ENCODE measurements at places on chromosomes 7 and 10.

DNA sequence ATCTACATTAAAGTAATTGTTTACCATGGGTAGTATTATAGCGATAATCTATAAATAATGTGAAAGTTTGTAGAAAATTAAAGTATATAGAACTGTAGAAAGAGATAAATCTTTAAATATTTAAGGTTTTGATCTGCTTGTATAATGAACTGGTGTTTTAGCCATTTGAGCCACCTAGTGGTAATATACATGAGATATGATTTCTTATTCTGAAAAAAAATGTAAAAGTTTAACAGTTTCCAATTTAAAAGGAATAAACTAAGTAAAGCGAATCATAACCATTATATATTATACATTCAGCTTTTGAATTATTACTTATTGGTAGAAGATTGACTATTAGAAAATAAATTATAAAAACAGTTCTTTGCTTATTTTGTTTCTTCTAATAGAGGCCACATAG is 91.2 kb downstream of the OTUD1 start:
- no peak for DNase-seq

GRCh38 chr10:78217336-78217735 is 183.7 kb downstream of the RPS24 start:
- no peak for DNase-seq

- DNase-seq: no peak
Observed at GRCh38 chr10:116761883-116762282, 19.5 kb upstream of the HSPA12A start.

DNA sequence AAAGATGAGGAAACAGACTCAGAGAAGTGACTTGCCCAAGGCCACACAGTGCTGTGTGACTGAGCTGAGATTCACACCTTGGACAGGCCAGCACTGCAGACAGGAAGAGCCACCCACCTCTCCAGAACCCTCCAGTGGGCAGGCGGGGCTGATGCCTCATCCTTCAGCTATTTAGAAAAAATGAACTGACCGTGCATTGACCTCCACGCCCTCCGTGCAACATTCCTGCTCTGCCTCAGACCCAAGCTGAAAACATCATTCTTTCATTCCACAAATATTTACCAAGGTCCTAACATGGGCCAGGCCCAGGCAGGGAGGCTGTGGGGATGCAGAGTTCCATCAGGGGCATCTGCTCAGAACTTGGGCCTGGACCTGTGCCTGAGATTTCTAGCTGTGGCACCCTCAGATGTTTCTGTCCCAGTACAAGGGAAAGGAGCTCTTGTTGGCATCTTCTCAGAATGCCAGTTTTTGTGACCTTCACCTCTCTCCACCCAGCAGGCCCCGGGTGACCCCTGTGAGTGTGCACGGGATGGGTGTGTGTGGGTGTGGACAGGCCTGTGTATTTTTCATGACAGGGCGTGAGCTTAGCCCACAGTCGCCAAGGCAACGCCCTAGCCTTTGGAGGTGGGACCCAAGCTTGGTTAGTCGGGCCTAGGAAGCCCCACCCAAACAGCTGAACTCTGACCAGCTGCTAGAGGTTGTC is 6.5 kb downstream of the VSIR start:
- peak; percentile 62 for DNase-seq

- no peak for DNase-seq
Observed at GRCh38 chr7:158044482-158044823, 543.2 kb downstream of the PTPRN2 start.

DNA sequence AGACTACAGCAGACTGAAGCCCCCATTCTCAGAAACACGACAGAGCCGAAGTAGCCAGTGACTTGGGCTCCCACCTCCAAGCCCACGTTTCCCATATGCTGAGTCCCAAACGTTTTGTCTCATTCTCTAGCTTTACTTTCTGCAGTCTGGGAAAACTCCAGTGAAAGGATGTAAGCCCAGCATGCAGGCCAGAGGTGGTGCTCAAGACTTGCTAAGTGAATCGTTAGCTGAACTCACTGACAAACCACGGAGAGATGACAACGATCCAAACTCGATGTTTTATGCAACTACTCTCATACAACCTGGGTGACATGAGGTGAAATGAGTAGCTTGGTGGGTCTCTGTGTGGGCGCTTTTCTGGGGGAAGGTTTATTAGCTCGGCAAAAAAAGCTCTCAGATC is 731.8 kb downstream of the SUGCT start:
- DNase-seq: no peak

GRCh38 chr7:39621261-39621660 is 2.1 kb upstream of the RALA start:
- no peak for DNase-seq

DNA sequence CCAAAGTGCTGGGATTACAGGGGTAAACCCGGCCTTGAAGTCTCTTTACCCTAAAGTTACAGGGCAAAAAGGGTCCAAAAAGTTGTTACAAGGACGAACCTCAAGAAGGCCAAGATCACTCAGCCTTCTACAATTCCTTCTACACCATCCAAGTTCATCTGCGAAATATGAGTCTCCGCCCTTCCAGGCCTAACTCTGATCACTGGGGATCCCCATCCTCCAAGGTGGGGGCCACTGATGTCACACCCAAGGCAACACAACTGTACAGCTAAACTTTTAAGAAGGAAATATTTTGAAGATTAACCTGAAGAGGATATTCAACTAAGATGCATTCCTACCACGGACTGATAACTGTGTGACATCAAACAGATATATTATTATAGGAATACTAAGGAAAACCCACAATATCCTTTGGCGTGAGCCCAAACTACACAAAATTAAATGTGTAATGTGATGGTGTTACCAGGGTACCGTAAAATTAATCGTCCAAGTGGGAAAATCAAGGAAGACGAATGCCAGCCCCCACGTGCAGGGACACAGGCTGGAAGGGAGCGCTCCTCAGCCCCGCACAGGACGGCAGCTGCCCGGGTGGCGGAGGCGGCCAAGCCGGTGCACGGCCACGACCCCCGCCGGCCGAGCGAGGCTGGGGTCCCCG is 1.0 kb downstream of the PAXIP1 start:
- no peak for DNase-seq
